ENCODE measurements at places on chromosomes 1 and 21. TPM values are rescaled to one million over a fixed set of nuclear protein-coding genes. Genes with fewer than 3 reads are reported as not detected.

The CYP4B1 gene
- total RNA-seq = not detected

The SPRR2B gene
- total RNA-seq = not detected

DNA sequence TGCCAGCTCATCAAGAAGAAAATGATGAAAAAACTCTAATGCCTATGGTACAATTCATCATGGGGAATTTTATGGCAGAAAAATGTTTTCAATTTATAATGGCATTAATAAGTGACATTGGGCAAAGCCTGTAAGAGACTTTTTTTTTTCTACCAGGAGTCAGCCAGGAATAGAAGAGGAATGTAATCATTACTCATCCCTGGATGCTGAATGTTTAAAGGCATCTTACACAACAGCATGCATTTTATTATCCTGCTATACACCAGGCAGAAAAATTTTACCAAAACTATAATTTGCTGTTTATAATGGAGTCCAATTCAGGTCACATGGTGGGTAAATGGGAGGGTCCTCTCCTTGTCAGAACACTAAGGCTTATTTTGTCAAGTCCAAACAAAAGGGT, 189.9 kb upstream of the BEND5 start:
- no peak overlapping the region for H3K4me3 ChIP-seq
- H3K36me3 ChIP-seq = no peaks in the 10 kb centered on the region
- no peaks in the 10 kb centered on the region for H3K4me1 ChIP-seq
- DNase-seq = no peak

- peaks cover 12% of the 10 kb centered on the region for H3K4me1 ChIP-seq
- H3K27me3 ChIP-seq = peaks cover 25% of the 10 kb centered on the region
- no peak overlapping the region for H3K4me3 ChIP-seq
- H3K27ac ChIP-seq = no peak overlapping the region
- H3K36me3 ChIP-seq = peaks cover 7% of the 10 kb centered on the region
These were observed 37.7 kb downstream of the KIAA0040 start for GRCh38 chr1:175154629-175155472.

- peak overlapping the region; percentile 98 for H3K27ac ChIP-seq
- H3K27me3 ChIP-seq = no peaks in the 10 kb centered on the region
- peaks cover 5% of the 10 kb centered on the region for H3K36me3 ChIP-seq
- DNase-seq = no peak
- peak overlapping the region; percentile 84 for H3K4me3 ChIP-seq
These were observed 413 bp downstream of the EFCAB7 start for GRCh38 chr1:63523738-63524137.

GRCh38 chr1:195105281-195105680, 1503.0 kb downstream of the KCNT2 start:
- H3K27me3 ChIP-seq = no peaks in the 10 kb centered on the region
- H3K4me1 ChIP-seq = no peaks in the 10 kb centered on the region
- no peaks in the 10 kb centered on the region for H3K36me3 ChIP-seq

DNA sequence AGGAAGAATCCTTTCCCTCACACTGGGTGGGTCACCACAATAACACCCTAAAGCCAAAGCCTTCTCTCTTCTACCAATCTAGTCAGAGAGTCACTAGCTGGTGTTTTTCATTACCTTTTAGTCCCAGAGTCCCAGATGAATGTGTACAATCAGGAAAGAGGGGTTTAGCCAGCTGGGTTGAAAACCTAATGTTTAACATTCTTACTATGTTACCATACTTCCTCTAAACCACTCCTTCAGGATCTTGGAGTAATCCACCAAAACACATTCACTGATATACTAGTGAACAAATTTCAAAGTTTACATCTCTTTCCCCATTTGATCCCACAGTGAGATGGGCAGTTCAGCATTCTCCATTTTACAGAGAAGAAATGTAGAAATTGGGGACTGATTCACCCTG, 9.7 kb downstream of the LPAR3 start:
- H3K27me3 ChIP-seq = peaks cover 2% of the 10 kb centered on the region
- no peaks in the 10 kb centered on the region for H3K4me1 ChIP-seq
- no peak for DNase-seq
- no peak overlapping the region for H3K4me3 ChIP-seq
- H3K27ac ChIP-seq = no peak overlapping the region
- no peaks in the 10 kb centered on the region for H3K36me3 ChIP-seq

DNA sequence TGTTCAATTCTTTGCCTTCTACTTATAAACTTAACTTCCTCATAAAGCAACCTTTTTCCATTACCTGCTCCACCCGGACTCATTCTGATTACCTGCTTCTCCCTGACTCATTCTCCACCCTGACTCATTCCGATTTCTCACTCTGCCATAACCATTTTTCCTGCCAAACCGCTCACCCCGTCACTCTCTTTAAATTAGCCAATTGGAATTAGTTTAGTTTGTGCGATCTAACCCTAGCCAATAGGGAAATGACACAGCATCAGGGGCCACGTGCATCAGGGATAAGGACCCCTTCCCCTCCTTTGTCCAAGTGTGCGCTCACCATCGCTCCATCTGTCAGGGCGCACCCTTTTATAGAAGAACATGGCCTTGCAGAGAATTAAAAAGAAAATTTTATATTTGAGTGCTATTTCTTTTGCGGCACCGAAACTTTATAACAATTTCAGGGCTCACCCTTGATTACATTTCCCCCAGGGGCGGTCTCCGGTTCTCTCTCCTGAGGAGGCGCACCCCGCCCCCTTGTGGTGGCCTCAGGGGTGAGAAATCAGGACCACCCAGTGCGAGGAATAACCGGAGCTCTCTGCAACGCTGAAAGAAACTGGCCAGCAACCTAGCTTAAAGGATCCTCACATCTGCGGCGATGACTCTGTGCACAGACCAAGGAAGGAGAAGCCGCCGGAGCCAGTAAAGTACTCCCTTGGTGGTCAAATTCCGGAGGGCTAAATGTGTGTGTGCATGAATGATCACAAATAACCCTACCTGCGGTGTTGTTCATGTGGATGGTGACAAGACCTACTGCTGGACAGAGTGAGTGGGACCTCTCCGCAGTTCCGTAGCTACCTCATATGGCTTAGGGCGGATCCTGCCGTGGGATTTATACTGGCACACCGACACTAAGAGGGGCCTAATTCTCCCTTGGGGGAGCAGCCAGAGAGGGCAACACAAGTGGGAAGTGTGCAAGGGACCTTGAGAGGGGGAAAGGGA, 30.3 kb upstream of the CBR3 start:
- no peaks in the 10 kb centered on the region for H3K36me3 ChIP-seq
- peaks cover 16% of the 10 kb centered on the region for H3K27me3 ChIP-seq
- H3K27ac ChIP-seq = no peak overlapping the region
- peaks cover 4% of the 10 kb centered on the region for H3K4me1 ChIP-seq
- peak overlapping the region; percentile 17 for H3K4me3 ChIP-seq

Measured in activated CD8-positive, alpha-beta T cell treated with anti-CD3 and anti-CD28 coated beads for 36 hours (primary cell).